ENCODE measurements at places on chromosomes 6 and 20.

DNA sequence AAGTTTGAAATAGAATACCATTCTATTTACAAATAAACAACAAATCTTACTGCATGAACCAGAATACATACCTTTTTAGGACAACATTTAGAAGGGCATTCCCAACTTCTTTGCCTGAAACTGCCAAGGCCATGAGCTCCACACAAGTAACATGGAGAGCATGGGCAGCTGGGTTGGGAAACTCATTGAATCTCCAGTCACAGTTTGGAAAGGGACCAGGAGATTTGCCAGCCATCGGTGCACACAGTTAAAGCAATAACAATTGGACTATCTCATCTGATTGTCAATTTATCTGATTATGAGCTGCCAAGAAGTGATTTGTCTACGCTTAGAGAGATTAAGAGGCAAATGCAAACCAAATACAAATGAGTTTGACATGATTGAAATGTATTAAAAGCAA, 19.9 kb downstream of the ARG1 start:
- DNase-seq: no peak

GRCh38 chr20:17895641-17896171, 72.9 kb downstream of the SNX5 start:
- DNase-seq: peak; percentile 58

DNA sequence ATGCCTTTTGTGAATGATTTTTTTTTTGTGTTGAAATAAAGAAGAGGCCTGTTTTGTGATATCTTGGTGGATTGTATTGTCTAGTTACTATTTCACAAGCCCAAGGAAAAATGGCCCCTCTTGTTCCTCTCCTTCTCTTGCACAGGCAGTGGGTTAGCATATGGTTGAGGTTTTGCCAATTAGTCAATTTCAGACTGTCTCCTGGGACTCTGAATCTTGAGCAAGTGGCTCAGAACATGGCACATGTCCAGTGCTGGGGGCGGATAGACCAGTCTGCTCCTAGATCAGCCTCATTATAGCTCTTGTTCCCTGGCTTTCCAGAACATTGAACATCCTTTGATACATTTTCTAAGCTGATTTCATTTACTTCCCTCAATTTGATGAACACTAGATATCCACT, 589.2 kb downstream of the PHF3 start:
- peak; percentile 83 for DNase-seq

GRCh38 chr6:140871911-140872310, 1260.8 kb upstream of the GJE1 start:
- DNase-seq: peak; percentile 71

GRCh38 chr6:112799889-112800288, 452.8 kb downstream of the RFPL4B start:
- no peak for DNase-seq

- DNase-seq: peak; percentile 25
Observed at GRCh38 chr20:52230409-52230808, 38.8 kb upstream of the ZFP64 start.

- DNase-seq: no peak
Observed at GRCh38 chr6:34159844-34160243, 14.0 kb upstream of the GRM4 start.

DNA sequence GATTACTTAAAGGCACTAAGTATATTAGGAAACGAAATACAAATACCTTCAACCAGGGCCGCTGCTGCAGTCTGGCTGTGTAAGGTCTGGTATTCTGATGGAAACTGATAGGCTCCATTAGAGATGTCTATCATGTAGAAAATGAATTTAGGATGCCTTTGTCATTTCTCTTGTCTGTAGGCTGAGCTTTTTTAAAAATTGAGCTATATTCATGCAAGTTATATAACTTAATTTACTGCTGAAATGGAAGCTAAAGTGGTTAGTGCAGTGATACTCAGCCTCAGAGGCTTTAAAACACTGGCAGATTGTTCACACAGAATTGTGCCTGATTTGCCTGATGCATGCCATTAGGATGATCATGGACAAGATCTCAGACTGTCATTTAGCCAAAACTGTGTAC, 286.2 kb upstream of the QKI start:
- DNase-seq: no peak

- DNase-seq: peak; percentile 92
Observed at GRCh38 chr6:157981395-157982101, at the start of gene SYNJ2. Gene SYNJ2 (plus strand): TSS chr6:157981863. CDS start chr6:157981962, 99 bp downstream.

- DNase-seq: no peak
Observed at GRCh38 chr6:150565945-150566344, 33.7 kb upstream of the PLEKHG1 start.

DNA sequence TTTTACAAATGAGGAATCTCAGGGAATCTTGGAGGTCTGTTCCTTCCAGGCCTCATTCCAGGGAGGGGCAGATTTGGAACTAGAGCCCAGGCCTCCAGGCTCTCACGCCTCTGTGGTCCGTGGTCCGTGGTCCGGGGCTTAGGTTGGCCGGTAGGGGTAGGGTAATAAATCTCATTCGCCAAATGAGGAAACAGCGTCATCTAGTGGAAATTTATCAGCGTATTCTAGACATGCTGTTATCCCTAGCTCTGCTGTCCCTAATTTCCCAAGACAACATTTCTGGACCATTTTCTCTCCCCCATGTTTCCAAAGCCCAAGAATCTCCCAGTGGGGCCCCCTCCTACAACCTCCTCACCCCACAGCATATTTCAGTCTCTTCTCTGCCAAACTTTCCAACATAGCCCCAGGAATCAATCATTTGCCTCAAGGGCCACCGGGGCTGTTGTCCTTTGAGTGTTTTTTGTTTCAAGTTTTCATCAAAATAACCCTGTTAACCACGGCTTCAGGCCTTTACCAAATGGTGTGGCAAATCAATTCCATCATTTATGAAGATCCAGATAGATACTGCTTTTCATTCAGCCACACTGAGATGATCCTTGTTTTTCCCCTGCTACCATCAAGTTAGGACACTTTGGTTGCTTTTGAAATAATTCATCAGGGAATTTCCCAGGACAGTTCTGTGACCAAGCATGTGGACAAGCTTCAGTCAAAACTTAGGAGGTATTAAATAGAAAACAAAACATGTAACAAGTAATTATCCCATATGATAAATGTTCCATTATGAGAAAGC, 126.8 kb downstream of the ALDH8A1 start:
- DNase-seq: peak; percentile 92

GRCh38 chr6:14135893-14136539, 18.4 kb downstream of the CD83 start:
- no peak for DNase-seq

DNA sequence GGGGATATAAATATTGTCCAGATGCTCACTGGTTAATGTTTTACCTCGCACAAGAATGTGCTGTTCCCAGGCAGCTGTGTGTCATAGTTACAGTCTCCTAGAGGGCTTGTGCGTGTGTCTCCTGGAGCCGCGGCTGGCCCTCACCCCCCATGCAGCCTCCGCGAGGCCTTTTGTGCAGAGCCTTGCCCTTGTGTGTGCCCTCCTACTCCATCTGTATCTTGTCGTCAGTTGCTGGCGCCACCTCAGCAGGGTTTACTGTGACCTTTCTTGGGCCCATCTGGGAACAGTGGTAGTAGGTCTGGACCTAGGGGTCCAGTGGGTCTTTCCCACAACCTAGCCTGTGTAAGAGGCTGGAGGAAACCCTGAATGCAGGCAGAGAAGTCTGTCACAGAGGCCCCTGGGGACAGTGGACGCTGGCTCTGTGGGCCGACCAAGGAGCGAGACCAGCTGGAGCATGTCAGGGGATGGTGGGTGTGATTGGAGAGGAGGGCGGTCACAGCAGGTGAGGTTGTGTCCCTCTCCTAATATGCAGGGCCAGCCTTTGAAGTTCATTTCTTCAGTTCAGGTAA, 35.2 kb downstream of the PPP1R14C start:
- DNase-seq: peak; percentile 13

DNA sequence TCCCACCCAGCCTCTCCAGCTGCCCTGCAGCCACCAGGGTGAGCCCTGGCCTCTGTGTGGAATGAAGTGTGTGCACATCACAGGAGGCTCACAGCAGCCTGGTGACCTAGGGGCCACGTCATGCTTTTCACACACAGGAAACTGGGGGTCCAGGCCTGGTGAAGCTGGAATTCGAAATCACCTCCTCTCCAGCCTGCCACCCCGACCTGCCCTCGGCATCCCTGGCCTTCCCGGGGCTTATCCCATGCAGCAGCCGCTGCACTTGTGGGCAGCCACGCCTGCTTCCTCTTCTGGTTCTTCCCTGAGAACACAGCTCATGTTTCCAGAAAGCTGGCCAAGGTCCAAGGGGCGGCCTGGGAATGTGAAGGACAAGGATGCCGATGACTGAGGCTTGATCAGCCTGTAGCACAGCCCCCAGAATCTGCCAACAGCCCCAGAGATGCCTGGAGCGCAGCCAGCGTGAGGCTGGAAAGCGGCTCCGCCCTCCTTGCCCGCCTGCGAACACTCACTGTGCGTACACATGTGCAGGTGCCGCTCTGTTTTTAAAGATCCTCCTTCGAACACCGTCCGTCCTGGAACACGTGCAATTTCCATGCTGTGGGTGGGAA, 4.2 kb upstream of the NTSR1 start:
- DNase-seq: peak; percentile 79

DNA sequence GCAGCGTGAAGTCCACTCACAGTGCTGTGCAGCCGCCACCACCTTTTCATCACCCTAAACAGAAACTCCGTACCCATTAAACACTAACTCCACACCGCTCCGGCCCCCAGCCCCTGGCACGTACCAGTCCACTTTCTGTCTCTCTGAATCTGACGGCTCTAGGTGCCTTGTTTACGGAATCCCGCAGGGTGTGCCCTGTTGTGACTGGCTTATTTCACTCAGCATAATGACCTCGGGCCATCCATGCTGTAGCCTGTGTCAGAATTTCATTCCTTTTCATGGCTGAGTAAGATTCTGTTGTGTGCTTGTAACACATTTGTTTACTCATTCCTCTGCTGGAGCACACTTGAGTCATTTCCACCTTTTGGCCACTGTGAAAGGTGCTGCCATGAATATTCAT, 18.0 kb downstream of the TCFL5 start:
- DNase-seq: no peak

DNA sequence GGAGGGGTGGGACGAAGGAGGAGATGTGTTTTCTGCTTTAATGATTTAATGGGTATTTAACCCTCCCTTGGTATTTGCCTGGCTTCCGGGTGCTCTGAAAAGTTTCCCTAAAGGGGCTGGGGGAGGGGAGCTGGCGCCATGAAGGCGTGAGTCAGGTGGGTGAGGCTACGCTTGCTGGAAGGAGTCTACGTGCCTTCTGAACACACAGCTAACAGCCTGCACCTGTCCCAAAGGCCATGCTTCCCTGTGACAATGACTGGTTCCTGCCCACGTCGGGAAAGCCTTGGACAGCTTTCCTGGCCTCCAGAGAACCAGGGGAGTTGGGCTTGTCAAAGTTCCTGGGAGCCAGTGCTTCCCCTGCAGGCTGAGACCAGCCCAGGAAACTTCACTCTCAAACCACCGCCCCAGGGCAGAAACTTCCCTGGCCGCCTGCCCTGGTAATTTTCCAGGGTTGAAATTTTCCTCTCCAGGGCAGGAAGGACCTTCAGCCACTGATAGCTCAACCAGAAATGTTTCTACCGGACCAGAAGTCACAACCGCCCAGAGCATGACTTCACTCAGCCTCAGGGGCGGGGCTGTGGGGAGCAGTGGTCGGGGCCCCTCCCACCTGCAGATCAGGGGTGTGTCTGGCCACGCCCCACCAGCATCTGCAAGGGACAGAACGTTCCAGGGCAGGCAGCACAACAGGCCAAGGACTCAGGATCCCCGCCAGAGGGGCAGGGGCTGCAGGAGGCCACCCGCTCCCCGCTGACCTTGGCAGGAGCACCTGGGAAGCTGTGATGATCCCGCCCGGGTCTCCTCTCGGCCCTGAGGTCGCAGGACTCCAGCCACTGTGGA, 18.6 kb upstream of the SLCO4A1 start:
- DNase-seq: peak; percentile 84

DNA sequence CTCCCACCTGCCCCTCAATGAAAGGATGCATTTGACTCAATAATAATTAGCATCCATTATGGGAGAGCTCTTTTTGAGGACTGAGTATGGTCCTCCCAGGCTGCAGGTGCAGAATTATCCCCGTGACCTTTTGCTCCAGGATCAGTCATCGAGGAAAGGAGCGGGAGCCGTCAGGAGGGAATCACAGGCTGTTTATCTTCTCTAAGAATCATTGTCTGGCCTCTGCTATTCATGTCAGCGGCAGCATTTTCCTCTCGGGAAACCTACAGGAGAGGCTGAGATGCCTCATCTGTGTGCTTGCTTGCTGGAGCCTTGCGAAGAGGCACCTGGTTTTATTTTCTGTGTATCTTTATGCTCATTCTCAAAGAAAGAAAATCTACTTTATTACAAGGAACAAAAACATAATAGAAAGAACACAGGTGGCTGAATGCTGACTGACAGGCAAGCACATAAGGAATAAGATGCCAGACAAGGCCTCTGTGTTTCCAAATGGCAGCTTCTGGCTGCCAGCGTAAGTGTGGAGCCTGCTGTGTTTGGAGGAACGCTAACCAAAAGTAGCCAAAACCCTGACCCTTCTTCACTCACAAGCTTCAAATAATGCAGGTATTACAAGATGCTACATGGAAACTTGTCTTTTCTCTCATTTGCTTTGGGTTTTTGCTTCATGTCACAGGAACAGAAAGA, 539.1 kb upstream of the MARCKS start:
- no peak for DNase-seq

DNA sequence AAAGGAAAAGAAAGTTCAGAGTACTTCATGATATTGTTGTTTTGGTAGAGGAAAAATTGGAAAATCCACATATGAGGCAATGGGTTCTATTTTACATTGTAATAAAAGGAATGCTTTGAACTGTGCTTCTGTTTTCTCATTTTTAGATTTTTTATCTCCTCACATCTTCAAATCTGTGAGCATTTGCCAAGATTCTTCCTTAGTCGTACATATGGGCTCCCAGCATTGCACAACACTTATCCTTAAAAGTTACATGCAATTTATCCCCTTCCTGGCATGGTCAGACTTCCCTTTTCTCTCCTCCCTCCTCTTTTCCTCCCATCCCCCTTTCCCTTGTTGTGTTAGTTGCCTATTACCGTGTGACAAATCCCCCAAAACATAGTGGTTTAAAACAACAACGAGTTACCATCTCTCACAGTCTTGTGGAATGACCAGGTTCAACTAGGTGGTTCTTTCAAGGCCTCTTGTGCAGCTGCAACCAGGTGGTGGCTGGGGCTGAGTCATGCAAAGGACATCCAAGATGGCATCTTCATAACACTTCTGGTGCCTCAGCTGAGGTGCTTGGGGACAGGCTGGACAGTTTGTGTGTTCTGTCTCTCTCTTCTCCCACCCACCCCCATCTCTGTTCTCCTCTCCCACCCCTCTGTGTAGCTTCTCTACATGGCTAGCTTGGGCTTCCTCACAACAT, 68.7 kb downstream of the TXNDC5 start:
- no peak for DNase-seq

All from choroid plexus epithelial cell (primary cell).